Stimulated activated CD4-positive, alpha-beta T cell treated with anti-CD3 and anti-CD28 coated beads, Interleukin-15, amount 100 ng/mL, for 48 hours (primary cell): ENCODE measurements at places on chromosomes 13 and 19.

- no peak for DNase-seq
Measured at GRCh38 chr19:47726467-47726866, 13.2 kb downstream of the EHD2 start.

DNA sequence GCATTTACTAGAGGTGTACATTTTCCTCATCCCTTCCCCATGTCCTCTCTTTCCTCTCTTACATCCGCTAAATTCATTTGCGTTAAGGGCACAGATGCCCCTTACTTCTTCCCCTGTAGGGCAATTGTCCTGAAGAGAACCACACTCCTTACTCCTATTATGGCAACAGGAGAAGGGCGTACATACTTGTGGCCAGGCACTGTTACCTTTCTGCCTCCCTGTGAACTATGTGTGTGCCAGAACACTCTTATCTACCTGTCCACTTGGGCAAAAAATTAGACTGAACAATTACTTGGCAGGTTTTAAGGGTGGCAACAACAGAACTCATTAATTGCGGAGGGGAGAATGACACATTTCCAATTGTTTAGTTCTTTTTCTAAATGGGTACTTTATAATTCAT is 152.5 kb downstream of the RGCC start:
- DNase-seq: no peak

DNA sequence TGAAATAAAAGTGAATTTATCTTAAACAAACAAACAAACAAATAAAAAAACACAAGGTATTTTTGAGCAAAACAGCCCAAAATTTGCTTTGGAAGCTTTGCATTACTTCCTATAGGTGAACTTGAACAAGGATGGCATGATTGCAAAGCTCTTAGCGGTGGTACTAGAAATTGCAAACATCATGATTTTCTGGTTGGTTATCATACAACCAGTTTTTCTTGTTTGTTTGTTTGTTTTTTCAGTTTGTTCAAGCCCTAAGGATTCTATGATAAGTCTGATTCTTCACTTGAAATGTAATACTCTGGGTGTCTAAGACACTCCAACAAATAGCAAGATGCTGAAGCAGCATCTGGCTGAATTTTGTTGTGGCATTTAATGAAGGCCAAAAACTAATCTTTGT is 15.9 kb downstream of the DCLK1 start:
- DNase-seq: no peak

- no peak for DNase-seq
Measured at GRCh38 chr13:30510091-30510490, 44.4 kb upstream of the HMGB1 start.

- DNase-seq: no peak
Measured at GRCh38 chr13:26017196-26017921, 34.5 kb downstream of the SHISA2 start.

DNA sequence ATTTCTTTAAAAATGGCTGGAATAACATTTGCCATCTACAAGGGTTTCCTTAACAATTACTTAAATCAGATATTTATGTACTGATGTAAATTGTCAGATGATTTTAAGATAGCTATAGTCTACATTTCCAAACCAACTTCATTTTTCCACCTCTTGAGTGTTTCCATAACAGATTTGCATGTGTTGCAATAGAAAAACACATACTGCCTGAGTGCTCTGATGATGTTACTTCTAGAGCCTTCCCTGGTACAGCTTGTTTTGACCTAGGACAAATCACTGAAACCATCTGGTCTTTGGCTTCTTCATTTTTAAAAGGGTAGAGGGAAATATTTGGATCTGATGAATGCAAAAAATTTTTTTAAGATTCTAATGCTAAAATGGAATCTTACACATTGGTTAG is 245.9 kb downstream of the PCDH9 start:
- DNase-seq: no peak

DNA sequence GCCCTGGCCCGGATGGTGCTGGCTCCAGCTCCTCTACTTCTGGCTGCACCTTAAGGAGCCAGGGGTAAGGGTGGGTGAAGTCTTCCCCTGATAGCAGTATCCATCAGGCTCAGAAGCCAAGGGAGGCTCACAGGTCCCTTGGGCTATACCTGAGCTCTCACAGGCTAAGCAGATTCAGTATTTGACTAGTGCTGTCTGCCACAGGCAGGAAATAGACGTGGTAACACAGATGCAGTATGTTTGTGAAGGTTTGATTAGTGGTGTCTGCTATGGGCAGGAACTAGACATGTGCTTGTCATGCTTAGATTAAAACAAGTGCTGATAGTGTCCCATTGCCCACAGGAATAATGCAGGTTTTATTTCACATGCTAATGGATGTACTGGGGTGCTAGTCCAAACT is 4.0 kb downstream of the SYT5 start:
- no peak for DNase-seq

DNA sequence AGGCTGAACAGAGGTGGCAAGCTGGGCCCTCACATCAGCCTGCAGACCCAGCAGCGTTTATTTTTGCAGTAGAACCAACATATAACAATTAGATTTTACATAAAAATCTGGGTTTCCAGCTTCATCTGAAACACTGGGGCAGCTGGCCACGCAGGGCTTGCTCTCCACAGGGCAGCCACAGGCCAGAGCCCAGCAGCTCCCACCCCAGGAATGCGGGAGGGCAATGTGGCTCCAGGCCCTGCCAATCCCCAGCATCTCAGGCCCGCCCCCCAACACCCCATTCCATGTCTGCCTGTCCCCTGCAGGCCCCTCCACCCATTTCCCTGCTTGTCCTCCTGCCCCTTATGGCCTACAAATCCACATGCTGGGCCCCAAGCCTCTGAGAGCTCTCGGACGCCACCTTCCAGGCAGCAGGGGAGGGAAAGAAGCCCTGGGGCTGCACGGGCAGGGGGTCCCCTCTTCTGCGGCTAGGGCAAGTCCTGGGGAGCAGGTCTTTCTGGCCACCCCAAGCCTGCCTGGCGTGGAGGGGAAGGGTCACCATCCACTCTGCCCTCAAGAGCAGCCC is 15.0 kb upstream of the VSTM2B start:
- no peak for DNase-seq

DNA sequence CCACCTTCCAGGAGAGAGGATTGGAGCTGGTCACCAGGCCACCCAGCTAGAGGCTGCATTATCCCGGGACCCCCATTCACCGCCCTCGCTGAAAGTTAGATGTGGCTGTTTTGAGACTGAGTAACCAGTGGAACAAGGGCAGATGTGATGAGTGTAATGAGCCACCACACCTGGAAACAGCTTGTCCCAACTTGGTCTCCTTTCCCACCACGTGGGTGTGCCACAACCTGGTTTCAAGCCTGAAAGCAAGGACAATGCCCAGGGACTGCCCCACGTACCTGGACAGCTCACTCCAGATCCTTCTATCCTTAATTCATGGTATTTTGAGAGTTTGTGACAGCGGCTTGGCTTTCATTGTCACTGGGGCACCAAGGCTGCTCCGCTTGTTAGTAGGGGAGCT is 7.0 kb downstream of the LGI4 start:
- DNase-seq: no peak

- no peak for DNase-seq
Measured at GRCh38 chr13:109868578-109869311, 82.4 kb upstream of the IRS2 start.

DNA sequence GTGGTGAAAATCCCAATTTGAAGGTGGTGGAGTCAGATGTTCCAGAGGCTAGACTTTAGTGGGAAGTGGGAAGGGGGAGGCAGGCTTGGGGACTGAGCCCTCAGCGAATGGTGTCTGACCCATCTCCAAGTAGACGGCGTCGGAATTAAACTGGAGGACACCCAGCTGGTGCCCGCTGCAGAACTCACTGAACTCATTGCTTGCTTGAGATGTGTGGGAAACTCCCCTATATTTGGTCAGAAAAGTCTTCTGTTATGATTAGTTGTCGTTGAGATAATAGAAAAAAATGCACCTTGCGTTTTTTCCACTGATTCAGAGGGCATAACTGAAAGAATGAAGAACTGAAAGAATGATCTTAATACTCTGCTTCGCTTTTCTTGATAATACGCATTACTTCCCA is 871 bp upstream of the ZNF583 start:
- DNase-seq: no peak

GRCh38 chr19:11339254-11340098 is at the start of gene RAB3D:
Gene RAB3D, minus strand, starts transcription at chr19:11339657. Its CDS starts 2,258 bp downstream, at chr19:11337399.
- DNase-seq: peak; percentile 70

- DNase-seq: no peak
Measured at GRCh38 chr19:13841086-13841961, 35.6 kb upstream of the NANOS3 start.

DNA sequence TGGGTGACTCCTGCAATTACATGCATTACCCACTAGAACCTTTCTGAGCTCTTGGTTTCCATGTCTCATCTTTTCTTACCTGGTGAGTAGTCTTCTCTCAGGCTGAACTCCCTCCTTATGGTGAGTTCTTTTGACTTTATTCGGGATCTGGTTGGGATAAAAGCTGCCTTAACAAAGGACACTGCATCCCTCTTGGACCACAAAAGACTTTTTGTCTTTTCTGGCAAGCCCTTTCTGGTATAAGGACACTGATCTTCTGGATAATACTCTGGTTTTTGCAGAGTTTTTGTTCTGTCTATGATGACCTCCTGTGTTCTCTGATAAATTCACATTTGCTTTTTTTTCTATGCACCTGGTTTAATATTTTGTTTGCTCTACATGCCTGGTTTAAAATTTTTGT is 66.7 kb downstream of the SLITRK1 start:
- no peak for DNase-seq

DNA sequence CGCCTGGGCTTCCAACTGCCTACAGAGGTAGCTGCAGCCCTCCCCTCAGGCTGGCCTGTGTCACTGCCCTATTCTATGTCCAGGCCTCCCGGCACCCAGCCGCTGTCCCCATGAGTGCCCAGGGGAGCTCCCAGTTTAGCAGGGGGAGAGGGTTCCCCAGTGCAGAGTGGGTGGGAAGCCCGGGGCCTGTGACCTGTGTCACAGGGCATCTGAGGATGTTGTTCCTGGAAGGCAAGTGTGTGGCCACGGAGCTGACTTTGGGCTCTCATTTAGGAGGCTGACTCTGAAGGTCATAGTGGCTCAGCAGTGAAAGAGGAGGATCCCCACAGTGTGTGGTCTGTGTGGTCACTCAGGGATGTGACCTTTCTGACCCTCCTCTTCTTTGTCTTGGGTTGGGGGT is 25.1 kb downstream of the PPP1R37 start:
- DNase-seq: no peak

GRCh38 chr19:4376028-4376670 is 24.2 kb downstream of the SH3GL1 start:
- no peak for DNase-seq

GRCh38 chr19:39824143-39825092 is 9.5 kb downstream of the DYRK1B start:
- DNase-seq: peak; percentile 85

- no peak for DNase-seq
Measured at GRCh38 chr13:95749545-95749944, 72.6 kb downstream of the DNAJC3 start.

GRCh38 chr19:32581705-32582179 is 752 bp downstream of the PDCD5 start:
- DNase-seq: no peak

- no peak for DNase-seq
Measured at GRCh38 chr13:99151516-99151915, 49.1 kb upstream of the UBAC2 start.

- no peak for DNase-seq
Measured at GRCh38 chr13:103772576-103772975, 706.4 kb upstream of the SLC10A2 start.

DNA sequence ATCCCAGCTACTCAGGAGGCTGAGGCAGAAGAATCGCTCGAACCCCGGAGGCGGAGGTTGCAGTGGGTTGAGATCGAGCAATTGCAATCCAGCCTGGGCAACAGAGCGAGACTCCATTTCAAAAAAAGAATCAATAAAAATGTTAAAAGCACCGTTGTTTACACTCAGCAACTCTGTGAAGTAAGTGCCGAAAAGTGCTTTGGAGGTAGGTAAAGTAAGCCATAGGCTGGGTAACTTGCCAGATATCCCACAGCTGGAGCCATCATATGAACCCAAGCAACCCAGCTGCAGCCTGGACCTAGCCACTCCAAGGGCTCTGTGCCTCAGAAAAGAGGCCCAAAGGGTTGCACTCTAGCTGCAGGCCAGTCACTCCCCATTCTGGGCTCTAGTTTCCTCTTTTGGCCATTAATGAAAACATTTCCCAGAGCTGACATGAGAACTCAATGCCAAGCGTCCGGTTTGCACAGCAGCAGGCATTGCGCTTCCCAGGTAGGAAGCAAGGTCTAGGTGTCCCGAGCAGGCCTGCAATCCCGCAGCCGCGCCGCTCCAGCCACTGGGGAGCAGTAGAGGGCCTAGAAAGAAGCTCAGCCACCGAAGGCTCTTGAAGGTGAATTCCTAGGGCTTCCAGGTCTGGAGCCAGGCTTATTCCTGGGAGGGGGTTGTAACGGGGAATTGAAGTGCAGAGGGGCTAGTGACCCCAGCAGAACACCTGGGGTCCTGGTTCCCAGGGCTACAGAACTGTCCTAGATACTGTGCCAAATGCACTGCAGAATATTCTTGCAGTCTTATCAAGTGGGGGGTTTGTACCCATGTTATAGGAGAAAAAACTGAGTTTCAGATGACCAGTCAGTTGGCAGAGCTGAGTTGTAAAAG is 4.1 kb upstream of the CD79A start:
- DNase-seq: no peak

DNA sequence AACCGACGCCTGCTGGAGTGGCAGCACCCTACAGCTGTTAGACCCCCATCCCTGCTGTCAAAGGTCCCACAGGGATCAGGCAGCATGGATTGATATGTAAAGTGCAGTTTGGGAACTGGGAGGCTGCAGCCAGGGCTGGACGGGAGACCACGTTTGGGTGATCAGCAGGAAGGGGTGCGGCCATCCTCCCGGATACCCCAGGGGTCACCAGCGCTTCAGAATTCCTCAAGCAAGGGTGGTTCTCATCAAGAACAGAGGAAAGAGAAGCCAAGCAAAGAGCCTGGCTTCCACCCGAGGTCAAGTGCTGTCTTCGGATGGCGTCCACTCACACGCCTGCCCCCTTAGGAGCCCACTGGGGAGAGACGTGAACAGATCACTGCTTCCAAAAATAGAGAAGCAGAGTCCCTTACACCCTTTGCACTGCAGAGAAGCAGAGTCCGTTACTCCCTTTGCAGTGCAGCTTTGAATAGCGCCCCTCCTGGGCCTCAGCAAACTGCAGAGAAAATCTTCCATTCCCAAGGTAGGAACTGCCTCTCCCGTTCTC is 35.5 kb downstream of the DHRS12 start:
- no peak for DNase-seq

- DNase-seq: no peak
Measured at GRCh38 chr13:75581874-75582640, 32.5 kb downstream of the UCHL3 start.

GRCh38 chr13:46278474-46278873 is 66.7 kb downstream of the LRRC63 start:
- DNase-seq: no peak

DNA sequence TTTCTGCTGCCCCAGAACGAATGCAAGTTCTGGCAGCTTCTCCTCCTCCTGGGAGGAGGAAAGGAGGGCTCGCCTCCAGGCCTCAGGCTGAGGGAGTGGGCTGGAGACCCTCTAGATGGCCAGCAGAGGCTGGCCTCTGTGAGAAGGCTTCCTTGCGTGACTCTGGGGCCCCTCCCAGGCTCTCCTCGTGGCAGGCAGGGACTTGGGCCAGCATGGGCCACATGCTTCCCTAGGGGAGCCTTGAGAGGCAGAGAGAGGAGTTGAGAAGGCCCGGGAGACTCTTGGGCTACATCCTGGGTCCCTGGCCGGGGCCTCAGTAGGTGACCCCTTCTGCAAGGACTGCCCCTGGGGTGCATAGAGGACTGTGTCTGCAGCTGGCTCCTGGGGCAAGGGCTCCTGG is 25.9 kb downstream of the LYL1 start:
- no peak for DNase-seq
